ENCODE measurements at places on chromosomes 2 and 18.

DNA sequence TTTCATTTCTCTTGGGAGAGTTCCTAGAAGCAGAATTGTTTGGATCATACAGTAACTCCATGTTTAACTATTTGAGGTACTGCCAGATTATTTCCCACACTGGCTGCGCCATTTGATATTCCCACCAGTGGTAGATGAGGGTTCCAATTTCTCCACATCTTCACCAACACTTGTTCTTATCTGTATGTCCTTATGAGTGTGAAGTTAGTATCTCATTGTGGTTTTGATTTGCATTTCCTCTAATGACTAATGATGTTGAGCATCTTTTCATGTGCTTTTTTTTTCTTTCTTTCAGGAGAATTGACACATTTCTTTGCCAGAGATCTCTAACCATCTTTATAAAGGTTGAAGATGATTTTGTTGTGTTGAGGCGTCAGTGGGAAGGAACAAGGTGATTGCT is 4.1 kb upstream of the MGAT5 start:
- no peak for DNase-seq

DNA sequence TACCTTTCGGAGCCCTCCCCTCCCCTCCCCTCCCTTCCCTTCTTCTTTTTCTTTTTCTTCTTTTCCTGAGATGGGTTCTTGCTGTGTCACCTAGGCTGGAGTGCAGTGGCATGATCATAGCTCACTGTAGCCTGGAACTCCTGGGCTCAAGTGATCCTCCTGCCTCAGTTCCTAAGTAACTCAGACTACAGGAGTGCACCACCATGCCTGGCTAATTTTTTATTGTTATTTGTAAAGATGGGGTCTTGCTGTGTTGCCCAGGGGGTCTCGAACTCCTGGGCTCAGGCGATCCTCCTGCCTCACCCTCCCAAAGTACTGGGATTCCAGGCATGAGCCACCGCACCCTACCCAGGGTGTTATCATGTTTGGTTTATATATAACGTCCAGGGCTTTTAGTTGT is 66.7 kb downstream of the ASB1 start:
- DNase-seq, result no peak

- DNase-seq, result no peak
These were observed 206.3 kb downstream of the SEPTIN10 start for GRCh38 chr2:109407276-109408042.

GRCh38 chr18:3653851-3654441 is 204.0 kb downstream of the TGIF1 start:
- no peak for DNase-seq

- no peak for DNase-seq
These were observed 9.5 kb downstream of the ZEB2 start for GRCh38 chr2:144510294-144510991.
